NT2/D1 (cell line): ENCODE measurements at places on chromosomes 3 and 15.

DNA sequence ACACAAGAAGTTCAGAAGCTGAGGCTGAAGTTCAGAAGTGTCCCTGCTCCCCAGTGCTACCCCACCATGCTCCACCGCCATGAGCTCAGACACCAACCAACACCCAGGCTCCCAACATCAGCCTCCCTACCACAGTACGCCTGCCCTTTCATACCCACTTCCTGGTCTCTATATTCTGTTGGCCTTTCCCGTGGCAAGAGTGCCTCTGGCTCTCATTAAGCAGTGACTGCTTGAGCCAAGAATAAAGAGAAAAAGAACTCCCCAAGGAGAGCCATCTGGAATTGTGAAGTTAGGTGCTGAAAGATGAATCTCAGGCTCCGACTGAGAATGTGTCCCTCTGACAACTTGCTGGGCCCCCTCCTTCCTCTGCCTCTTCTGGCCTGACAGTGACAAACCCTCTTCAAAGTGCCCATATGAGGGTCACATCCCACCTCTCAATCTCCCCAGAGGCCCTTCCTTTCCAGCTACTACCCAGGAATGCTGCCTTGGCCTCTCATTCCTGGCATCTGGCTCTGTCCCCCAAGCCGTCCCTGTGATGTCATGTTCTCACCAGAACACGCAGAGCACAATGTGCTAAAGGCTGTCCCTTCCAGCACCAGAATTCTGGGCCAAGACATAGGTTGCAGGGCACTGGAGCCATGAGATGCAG, 306.8 kb downstream of the NTRK3 start:
- DNase-seq = no peak

DNA sequence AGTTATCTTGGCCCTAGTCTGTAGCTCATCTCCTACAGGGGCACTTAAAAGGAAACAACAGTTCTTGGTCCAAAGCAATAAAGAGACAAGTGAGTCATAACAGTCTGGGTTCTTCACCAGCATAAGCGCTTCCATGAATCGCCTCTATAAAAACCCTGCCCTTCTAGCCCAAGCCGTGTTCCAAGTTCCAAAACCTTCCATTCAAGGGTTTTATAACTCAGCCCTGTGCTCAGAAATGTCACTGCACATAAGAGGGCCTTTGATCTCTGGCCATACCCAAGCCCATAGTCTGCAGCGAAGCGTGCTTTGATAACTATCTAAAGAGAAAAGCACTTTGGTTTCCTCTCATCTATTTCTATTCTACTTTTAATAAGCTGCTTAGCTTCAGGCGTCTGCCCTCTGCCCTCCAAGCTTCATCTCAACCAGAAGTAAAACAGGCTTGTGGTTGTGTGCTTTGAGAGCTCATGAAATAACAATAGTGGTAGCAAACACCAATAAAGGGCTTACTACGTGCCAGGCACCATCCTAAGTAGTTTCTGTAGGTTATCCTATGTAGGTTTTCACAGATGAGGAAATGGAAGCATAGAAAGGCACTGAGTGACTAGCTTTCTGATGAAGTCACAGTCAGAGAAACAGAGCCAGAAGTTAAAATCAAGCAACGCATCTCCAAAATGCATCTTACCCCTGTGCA, 64.0 kb upstream of the AKAP13 start:
- DNase-seq = no peak

DNA sequence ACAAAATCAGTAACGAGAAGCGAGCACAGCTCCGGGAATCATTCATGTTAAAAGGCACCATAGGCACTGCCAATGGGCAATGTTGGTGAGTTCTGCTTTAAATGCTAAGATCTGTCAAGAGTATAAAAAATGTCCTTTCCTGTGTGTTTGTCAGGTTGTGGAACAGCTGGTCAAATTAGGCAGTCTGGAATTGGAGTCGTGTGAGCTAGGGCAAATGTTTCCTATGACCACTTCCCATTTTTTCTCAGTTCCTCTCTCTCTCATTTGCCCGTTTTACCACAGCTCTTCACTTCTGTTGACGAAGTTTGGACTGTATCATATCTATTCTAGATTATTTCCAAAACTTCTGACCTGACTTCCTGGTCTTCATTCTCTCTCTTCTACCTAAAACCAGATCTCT, 60.8 kb upstream of the GOLIM4 start:
- no peak for DNase-seq

- DNase-seq = no peak
These were observed 790 bp downstream of the PARP14 start for GRCh38 chr3:122681284-122681973.

DNA sequence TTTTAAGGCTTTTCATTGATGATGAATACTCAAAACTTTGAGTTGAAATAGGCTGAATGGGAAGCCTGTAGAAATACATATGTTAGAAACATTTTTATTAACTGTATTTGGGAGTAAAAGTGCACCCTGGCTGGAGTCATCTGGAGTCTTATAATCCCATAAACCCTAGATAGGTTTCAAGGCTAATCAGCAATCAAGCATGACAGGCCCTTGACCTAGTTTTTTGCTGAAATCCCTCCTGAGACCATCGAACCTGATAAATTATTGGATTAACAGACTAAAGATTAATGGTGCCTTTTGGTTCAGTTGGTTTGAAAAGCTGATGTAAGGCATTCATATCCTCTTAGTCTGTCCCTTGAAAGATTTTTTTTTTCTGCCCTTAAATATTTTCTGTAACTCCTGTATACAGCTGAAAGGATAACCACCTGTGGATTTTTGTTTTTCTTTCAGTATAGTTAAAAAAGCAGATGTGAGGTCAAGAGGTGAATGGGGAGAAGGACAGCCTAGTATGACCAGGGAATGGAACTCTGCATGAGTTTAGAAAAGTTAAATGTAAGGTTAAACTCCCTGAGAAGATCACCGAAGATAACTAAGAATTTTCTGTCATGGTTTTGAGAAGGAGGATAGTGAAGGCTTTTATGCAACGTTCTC, 69.4 kb upstream of the STXBP5L start:
- DNase-seq = no peak

DNA sequence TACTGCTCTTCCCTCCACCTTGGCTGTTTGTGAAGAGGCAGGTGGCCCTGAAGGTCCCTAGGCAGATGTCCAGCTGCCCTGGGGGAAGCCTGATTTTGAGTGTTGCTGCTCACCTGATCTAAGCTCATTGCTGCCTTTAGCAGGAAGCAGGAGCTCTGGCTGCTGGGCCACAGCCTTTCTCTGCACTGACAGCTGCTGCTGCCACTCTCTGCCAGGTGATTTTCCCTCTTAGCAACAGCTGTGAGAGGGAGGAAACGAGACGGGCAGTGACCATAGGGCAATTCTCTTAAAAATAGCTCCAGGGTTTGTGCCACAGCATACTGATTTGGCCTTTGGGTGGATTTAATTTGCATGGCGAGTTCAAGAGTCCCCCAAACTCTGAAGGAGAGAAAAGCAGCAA, 415.8 kb upstream of the SEMA6D start:
- DNase-seq = no peak

DNA sequence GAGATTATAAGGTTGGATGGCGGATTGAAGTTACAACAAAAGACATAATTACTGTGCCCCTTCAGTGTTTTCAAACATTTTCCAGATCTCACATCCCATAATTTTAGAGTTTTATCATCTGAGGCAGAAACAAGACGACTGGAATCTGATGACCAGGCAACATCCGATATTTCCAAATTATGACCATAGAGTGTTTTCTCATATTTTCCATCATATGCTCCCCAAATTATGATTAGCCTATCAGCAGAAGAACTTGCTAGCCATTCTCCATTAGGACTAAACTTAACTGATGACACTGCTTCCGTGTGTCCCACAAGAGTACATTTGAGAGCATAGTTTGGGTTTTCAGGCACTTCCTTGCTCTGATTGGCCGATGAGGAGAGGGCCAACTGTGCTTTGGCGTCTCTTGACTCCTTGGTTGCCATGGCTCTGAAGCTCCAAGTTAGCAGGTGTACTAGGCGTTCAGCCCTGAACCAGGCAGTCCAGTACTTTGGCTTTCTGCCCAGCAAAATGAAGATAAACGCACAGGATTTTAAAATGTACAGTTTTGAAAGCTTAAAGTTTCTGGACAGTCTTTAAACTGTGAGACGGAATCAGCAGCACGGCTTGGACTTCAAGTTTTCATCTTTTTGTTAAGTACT, 638 bp downstream of the WDR5B start:
- no peak for DNase-seq

GRCh38 chr3:120093119-120093910, 932 bp downstream of the GSK3B start:
- DNase-seq = no peak

GRCh38 chr15:58669108-58669507, 80.4 kb downstream of the ADAM10 start:
- DNase-seq = no peak

GRCh38 chr3:53496984-53497383, 2.6 kb downstream of the CACNA1D start:
- DNase-seq = no peak

GRCh38 chr3:140164922-140165590, 230.1 kb downstream of the CLSTN2 start:
- DNase-seq = no peak

GRCh38 chr3:189739378-189739777, 108.2 kb downstream of the TP63 start:
- DNase-seq = no peak
